ENCODE measurements at places on chromosomes 11 and 22.

DNA sequence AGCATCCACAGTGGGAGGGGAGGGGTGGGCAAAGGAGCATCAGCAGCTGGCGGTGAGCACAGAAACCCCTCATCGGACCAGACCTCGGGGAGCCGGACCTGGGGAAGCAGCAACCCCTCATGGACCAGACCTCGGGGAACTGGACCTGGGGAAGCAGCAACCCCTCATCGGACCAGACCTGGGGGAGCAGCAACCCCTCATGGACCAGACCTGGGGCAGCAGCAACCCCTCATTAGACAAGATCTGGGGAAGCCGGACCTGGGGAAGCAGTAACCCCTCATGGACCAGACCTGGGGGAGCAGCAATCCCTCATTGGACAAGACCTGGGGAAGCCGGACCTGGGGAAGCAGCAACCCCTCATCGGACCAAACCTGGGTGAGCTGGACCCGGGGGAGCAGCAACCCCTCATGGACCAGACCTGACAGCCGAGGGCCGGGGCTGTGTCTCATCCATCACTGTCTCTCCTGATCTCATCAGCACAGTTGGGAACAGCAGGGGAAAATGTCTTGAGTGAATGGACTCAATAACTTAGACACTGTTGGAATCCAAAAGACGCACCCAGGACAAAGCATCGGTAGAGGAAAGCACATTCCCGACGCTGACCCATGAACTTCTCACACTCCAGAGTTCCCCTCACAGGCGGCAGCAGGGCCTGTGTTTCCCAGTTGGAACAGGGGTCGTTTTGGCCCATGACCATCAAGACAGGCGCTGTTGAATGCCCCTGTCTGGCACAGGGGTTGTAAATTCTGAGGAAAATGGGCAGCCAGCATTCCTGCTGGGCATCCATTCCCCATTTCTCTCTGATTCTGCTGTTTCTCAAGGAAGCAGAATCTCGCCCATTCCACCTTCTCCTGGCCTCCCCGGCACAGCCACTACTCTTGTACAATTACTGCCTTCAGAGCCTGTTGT is 1494.6 kb downstream of the TBC1D22A start:
- DNase-seq = no peak

- no peak for DNase-seq
These were observed 1780.5 kb downstream of the LRRC4C start for GRCh38 chr11:39678996-39679395.

DNA sequence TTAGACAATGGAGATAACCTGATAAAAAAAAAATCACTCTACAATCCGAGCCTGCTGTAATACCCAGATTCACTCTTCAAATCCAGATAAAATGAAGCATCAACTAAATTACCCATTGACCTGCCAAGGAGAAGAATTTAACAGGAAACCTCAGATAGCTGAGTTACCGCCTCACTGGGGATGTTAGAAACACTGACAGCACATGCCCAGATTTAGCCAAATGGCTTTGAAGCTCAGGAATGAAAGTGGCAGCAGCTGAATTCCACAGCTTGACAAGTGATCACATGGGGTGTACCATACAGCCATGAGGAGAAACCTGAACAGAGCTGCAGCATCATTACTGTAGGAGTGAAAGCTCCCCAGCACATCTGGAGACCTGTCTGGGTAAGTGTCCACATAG is 807.6 kb downstream of the DLG2 start:
- no peak for DNase-seq

DNA sequence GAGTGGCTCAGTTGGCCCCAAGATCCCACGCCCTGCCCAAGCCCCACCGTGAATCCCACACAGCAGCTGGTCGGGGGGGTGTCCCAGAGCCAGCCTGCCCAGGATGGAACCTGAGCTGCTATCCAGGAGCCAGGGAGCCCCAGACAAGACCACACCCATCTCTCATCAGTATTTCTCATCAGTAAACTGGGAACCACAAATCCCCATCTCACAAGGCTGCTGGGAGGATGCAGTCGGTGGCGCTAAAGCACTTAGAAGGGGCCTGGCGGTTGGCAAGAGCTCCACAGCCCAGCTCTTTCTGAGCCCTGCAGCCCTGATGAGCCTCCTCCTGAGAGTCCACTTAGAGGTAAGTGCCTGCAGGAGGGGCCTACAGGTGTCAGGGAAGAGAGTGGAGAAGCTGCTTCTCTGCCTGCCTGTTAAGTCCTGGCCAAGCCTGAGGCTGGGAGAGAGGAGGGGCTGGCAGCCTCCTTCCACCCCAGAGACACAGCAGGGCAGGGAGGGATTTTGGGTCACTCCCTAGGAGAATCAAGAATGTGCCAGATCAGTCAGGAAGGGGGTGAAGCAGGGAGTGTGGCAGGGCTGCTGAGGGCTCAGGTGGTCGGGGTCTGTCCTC is 6.1 kb downstream of the FADS3 start:
- DNase-seq = no peak

GRCh38 chr11:109971184-109971523 is 122.0 kb upstream of the ZC3H12C start:
- no peak for DNase-seq

DNA sequence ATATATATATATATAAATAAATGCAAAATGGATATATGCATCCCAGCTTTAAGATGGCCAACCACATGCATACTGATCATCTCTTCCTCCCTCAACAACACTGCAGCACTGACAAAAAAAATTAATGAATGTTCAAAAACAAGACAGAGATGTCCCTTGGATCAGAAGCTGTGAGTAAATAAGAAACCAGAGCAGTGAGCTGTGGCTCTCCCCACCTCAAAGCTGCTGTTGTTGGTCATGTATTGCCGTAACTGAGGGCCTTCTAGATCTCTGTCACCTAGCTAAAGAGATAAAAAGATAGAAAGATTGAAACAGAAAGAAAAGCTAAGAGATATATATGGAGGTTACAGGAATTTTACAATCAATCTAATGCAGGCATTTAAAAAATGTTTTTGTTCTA is 15.5 kb upstream of the TMEM135 start:
- no peak for DNase-seq

GRCh38 chr11:31340903-31341572 is 28.5 kb downstream of the DCDC1 start:
- DNase-seq = no peak

GRCh38 chr22:20587206-20587958 is 80.0 kb downstream of the MED15 start:
- no peak for DNase-seq

GRCh38 chr11:15720460-15720859 is 605.7 kb downstream of the INSC start:
- no peak for DNase-seq

GRCh38 chr22:32130464-32130863 is 28.6 kb downstream of the C22orf42 start:
- DNase-seq = no peak

- DNase-seq = no peak
These were observed 8.9 kb downstream of the HPS4 start for GRCh38 chr22:26474682-26475081.

GRCh38 chr11:28674433-28675103 is 566.4 kb downstream of the METTL15 start:
- no peak for DNase-seq

- no peak for DNase-seq
These were observed 176.3 kb upstream of the TMEM45B start for GRCh38 chr11:129639300-129639699.

DNA sequence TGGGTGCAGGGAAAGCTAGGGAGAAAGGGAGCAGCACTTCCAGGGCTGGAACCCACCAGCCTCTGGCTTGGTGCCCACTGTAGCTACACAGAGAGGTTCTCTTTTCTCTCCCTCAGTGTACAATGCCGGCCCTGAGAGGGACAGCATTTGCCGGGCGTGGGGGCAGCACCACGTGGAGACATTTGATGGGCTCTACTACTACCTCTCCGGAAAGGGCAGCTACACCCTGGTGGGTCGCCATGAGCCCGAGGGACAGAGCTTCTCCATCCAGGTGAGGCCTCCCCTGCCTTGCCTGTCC is 6.1 kb downstream of the OTOG start:
- DNase-seq = no peak

DNA sequence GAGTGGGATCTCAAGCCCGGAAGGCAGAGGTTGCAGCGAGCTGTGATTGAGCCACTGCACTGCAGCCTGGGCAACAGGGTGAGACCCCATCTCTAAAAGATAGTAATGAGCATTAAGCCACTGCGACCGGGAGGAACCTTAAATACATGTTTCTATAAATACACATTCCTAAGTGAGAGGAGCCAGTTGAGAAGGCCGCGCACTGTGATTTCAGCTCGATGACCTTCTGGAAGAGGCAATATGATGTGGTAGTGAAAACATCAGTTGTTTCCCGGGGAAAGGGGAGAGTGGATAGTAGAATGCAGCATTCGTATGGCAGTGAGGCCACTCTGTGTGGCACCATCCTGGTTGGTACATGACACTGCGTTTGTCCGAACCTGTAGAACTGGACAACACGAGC is 18.0 kb downstream of the PTDSS2 start:
- no peak for DNase-seq

DNA sequence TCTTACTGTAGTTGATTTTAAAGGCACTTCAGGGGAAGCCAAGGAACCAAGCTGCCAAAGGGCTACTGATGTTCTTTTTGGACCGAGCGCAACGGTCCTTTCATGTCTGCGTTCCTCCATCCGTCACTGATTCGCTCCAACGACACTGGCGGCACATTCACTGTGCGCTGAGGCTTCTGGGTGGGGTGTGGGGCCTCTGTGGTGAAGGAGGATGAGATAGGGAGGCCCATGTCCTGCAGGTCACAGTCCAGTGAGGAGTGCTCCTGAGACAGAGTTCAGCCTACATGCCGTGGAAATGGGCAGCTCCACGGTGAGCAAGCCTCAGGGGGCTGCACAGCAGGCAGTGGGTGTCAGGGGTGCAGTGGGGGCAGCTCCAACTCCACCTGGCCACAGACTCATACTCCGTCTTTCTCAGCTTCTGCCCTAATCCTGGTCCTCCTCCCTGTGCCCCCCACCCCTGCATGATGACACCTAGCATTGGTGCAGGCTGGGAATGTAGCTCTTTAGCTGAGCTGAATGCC is 87.8 kb upstream of the SHANK2 start:
- no peak for DNase-seq

DNA sequence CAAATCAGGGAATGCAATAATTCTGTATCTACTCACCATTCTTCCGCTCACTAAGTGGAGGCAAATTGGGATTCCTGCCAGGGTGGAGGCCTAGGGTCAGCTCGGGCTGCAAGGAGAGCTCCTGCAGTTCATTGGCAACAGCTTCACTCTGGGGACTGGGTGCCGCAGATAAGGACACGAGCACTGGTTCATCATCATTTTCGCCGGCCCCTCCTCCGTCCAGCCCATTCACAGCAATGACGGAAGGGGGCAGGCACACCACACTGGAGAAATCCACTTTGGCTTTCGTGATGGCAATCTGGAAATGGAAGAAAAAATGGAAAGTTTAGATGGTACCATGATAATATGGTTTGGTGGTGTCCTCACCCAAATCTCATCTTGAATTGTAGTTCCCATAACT is 84.4 kb downstream of the MRTFA start:
- no peak for DNase-seq

DNA sequence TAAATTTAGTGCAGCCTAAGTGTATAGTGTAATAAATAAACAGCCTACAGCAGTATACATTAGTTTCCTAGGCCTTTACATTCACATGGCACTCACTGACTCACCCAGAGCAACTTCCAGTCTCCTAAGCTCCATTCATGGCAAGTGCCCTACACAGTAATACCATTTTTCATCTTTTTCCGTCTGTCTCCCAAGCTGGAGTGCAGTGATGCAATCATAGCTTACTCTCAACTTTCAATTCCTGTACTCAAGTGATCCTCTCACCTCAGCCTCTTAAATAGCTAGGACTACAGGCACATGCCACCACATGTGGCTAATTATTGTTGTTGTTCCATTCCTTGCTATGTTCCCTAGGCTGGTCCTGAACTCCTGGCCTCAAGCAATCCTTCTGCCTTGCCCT is 54.4 kb downstream of the FCHSD2 start:
- DNase-seq = no peak

- no peak for DNase-seq
These were observed 1.3 kb upstream of the DGKZ start for GRCh38 chr11:46345881-46346484.

DNA sequence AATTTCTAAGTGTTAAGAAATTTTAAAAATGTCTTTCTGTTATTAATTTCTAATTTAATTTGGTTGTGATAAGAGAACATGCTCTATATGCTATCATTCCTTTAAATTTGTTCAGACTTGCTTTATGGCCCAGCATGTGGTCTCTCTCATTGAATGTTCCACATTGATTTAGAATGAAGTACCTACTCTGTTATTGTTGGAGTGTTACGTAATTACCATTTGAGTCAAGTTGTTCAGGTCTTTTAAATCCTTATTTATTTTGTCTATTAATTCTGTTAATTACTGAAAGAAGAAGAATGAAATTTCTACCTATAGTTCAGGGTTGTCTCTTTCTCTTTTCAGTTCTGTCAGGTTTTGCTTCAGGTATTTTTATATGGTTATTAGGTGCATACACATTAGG is 57.0 kb downstream of the PRMT3 start:
- DNase-seq = no peak

- DNase-seq = no peak
These were observed 23.1 kb downstream of the CSF2RB start for GRCh38 chr22:36936362-36937116.

DNA sequence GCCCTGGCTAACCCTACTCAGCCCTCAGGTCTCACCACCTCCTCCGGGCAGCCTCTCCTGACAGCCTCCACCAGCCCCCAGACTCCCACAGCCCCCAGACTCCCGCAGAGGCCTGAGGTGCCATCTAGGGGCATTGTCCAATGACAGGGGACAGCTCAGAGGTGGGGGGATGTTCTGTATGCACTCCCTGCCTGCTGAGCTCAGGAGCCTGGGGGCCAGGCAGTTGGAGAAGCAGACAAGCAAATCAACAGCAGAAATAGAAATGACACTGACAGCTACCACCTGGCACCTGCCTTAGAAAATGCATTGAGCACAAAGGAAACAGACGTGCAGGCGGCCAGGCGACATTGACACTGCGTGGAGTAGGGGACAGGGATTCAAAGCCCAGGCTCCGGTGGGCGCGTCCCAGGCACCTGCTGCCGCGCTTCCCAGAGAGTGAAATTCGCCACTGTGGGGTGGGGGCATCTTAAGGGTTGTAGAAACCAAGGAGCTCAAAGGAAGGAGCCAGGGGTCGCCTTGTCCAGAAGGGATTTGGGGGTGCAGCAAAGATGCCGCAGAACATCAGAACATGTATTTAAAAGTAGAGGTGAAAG is 22.5 kb upstream of the WNT7B start:
- no peak for DNase-seq

GRCh38 chr22:46758121-46758520 is 4.3 kb upstream of the TBC1D22A start:
- DNase-seq = no peak

DNA sequence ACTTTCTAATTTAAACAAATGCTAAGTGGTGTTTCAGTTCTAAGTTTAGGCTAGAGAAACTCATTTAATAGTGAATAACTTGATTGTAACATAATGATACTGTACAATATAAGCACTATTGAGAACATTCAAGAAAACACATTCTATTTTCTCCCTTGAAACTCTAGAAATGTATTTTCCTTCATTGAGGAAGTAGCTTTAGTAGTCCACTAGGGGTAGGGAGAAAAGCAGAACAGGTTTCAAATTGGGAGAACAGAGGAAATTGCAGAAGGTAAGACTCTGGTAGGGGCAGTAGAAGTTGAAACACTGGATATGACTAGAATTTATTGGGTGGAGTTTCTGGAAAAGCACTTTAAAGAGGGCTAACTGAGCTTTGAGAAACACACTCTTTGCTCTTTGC is 31.6 kb upstream of the MPPED2 start:
- no peak for DNase-seq
